ENCODE measurements at places on chromosomes 3 and 15.

DNA sequence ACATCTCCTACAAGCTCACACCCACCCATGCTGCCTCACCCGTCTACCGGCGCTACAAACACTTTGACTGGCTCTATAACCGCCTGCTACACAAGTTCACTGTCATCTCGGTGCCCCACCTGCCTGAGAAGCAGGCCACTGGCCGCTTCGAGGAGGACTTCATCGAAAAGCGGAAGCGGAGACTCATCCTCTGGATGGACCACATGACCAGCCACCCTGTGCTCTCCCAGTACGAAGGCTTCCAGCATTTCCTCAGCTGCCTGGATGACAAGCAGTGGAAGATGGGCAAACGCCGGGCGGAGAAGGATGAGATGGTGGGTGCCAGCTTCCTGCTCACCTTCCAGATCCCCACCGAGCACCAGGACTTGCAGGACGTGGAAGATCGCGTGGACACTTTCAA is 2.1 kb downstream of the SNX33 start:
- no peak for DNase-seq

DNA sequence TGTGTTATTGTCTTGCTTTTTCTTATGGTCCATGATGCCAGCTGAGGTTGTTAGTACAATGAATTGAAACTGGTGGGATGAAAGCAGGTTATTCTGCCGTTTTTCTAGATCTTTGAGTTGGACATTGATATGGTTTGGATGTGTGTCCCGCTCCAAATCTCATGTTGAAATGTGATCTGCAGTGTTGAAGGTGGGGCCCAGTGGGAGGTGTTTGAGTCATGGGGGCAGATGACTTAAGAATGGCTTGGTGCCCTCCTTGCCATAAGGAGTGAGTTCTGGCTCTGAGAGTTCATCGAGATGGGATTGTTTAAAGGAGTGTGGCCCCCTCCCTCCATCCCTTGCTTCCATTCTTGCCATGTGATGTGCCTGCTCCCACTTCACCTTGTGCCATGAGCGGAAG is 80.3 kb upstream of the PIAS1 start:
- DNase-seq, result no peak

GRCh38 chr15:80706161-80706560 is 11.1 kb downstream of the ABHD17C start:
- no peak for DNase-seq

- DNase-seq, result no peak
These were observed 14.5 kb downstream of the SEMA3G start for GRCh38 chr3:52430416-52430810.

DNA sequence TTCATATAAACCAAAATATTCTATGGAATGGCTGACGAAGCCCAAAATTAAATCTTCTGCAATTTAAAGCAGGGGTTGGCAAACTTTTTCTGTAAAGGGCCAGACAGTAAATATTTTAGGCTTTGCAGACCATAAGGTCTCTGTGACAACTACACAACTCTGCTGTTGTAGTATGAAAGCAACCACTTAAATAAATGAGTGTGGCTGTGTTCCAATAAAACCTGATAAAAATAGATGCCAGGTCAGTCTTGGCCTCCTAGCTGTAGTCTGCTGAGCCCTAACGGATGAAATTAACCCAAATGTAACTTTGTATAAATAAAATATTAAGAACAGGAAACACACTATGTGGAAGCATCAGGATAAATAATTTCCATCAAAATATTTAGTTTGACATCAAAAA is 104.2 kb downstream of the FBXL22 start:
- no peak for DNase-seq

GRCh38 chr3:160812304-160812703 is 56.3 kb downstream of the PPM1L start:
- DNase-seq, result no peak

- no peak for DNase-seq
These were observed 2.8 kb downstream of the TMEM43 start for GRCh38 chr3:14127516-14128161.

DNA sequence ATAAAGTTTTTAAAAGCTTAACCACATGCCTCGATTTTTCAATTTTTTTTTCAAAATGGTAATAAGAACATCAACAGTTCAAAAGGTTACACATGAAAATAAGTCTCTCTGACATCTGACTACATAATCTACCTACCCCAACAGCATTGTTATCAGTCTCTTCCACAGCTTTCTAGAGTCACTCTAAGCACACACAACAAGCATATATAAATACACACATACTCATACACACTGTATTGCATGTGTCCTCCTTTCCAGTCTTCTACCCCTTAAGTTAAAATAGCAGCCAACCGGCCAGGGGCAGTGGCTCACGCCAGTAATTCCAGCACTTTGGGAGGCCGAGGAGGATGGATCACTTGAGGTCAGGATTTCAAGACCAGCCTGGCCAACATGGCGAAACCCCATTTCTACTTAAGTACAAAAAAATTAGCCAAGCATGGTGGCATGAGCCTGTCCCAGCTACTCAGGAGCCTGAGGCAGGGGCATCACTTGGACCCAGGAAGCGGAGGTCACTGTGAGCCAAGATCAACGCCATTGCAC is 12.2 kb downstream of the TBL1XR1 start:
- DNase-seq, result no peak
